NCI-H524 (cell line): ENCODE measurements at places on chromosomes 6 and 20.

DNA sequence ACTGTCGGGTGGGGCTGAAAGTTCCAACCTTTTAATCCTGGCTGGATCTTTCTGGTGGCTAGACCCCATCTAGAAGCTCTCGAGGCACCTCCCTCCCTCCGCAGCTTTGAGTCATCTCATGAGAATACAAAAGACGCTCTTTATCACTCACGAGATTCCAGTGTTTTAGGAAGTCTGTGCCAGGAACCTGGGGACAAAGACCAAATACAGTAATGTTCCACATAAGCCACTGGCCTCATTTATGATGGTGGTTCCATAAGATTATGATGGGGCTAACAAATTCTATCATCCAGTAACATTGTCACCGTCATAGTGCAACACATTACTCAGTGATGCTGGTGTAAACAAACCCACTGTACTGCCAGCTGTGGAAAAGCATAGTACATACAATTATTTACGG is 48.7 kb downstream of the NCOA7 start:
- DNase-seq, result no peak

DNA sequence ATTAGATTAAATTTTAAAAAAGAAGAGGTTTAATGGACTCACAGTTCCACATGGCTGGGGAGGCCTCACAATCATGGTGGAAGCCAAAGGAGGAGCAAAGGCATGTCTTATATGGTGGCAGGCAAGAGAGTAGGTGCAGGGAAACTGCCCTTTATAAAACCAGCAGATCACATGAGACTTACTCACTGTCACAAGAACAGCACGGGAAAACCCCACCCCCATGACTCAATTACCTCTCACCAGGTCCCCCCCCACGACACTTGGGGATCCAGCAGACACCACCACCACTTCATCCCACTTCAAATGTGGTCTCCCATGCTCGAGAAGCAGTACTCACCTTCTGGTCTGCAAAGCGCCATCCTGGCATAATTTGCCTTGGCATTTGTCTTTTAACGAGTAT is 24.6 kb downstream of the MTFR2 start:
- no peak for DNase-seq

- DNase-seq, result no peak
Observed at GRCh38 chr6:19434065-19434464, 403.1 kb upstream of the ID4 start.

GRCh38 chr6:20412682-20413073 is 11.0 kb downstream of the E2F3 start:
- no peak for DNase-seq

GRCh38 chr6:105215506-105215905 is 35.7 kb upstream of the POPDC3 start:
- no peak for DNase-seq

- DNase-seq, result no peak
Observed at GRCh38 chr6:126302191-126302590, 37.7 kb upstream of the CENPW start.

DNA sequence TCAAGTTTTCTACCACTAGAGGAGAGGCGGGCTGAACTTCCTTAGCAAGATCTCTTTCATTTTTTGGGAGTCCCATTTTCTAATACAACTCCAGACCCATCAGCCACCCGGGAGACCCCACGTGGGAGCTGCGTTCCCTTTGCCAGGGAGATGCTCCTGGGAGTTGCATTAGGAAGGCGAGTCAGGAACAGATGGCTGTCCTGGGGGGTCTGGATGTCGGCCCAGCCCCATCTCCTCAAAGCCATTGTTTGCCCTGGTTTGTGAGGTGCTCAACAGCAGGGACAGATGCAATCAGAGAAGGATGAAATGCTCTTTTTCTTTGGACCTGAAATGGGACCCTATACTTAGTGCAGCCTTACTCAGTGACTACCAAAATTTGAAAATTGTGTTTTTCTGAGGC is 39.4 kb downstream of the CARMIL1 start:
- no peak for DNase-seq

DNA sequence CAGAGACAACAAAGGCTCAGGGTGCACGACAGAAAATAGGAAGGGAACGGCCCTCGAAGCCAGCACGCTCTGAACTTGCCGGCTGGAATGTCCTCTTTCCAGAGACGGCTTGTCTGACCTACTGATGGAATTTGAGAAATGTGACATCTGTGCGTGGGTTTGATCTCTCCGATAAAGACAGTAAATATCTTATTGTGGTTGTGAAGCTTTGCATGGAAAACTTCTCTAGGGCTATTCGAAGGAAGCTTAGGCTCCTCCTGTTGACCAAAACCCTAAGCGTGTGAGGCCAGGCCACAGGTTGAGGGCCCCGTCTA is 247.3 kb downstream of the ZNF217 start:
- no peak for DNase-seq

GRCh38 chr6:3943331-3943765 is 94.2 kb downstream of the FAM50B start:
- DNase-seq, result no peak

GRCh38 chr6:149169761-149170511 is 147.6 kb upstream of the TAB2 start:
- DNase-seq, result no peak

DNA sequence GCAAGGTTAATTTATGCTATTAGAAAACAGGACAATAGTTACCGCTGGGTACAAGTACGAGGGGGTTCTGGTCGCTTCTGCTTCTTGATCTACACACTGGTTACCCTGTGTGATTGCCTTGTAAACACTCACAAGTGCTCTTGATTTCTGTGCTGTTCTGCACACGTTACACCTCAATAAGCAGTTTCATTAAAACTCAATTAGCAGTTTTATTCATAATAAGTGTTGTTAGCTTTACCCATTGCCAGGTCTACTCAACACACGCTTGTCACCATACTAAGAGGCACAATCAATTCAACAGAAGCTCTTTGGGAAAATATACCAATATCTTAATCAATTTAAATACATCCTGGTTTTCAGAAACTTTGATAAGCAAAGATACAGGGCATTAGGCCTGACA is 20.4 kb downstream of the BMP7 start:
- DNase-seq, result no peak

GRCh38 chr20:38725148-38725901 is 1.0 kb downstream of the SLC32A1 start:
- peak; percentile 44 for DNase-seq

DNA sequence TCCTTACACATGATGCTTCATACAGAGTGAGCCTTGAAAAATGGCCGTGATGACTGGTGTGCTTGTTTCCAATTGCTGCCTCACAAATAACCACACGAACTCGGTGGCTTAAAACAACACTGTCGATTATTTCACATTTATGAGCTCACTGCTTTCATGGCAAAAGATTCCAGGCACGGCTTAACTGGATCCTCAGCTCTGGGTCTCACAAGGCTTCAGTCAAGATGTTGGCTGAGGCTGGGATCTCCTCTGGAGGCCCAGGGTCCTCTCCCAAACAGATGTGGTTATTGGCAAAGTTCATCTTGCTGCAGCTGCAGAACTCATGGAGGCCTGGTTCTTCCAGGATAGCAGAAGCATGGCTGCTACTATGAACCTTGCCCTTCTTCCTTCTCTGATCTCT is 144.6 kb downstream of the TFAP2C start:
- no peak for DNase-seq

DNA sequence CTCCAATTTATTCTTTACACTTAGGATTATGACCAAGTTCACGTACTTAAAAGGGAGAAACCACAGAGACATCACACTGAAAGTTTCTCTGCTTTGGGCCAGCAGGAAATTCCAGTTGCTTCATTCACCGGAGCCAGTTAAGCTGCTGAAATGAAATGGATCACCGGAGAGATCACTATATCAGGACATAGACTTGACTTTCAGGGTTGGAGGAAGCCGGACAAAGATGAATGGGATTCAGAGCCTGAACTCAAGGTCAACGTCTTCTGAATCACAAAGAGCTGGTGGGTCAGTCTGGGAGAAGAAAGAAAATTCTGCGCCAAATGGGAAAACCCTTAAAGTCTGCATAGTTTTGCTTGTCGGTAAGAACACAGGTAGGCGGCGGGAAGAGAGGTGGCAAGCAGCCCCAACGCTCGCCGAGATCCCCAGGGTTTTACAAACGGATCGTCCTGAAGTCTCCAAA is 81.9 kb upstream of the CCDC28A start:
- DNase-seq, result no peak

DNA sequence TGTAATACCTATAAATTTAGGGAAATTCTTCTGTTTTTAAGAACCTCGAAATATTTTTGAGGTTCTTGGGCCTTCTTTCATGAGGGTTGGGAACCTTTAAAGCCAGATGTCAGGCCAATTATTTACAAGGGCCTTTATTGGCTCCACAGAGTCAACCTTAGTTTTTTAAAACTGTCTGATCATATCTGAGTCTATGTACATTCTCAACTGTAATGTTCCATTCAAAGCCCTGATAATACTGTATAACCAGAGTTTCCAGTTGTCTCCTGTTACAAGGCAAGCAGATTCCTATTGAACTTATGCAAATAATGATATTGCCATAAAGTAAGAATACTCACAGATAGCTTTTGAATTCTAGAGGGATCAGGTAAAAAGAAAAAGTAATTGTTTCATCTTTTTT is 545.5 kb downstream of the EPM2A start:
- DNase-seq, result no peak

- no peak for DNase-seq
Observed at GRCh38 chr6:52496631-52497030, 76.5 kb downstream of the EFHC1 start.

GRCh38 chr6:159720708-159721107 is 6.6 kb upstream of the WTAP start:
- peak; percentile 60 for DNase-seq

DNA sequence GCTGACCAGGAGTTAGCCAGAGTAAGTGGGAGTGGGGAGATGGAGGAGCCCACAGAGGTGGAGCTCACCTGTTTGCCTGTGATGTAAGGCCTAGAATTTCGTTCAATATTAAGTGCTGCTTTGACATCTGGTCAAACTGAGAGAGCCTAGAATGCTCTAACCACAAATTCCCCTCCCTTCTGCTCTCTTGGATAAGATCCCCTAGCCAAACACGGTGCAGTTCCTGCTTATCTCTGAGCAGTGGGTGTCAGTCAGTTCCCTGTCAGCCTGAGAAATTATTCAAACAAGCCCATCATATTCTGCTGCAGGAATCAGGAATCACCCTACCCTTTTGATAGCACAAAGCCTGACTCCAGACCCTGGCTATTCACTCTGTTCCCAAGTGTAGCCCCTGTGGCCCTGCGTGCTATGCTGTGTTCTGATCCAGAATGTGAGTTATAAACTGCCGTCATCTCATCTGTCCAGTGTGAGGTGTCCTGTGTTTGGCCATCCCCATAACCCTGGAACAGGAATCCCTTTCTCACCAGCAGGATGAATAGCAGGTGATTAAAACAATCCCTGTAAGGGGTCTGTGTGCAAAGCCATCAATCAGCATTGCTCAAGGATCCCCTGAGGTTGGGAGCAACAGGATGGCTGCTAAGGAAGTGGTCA is 31.8 kb upstream of the ZNF133 start:
- DNase-seq, result no peak

- DNase-seq, result peak; percentile 31
Observed at GRCh38 chr6:13953061-13953705, 28.4 kb downstream of the RNF182 start.

DNA sequence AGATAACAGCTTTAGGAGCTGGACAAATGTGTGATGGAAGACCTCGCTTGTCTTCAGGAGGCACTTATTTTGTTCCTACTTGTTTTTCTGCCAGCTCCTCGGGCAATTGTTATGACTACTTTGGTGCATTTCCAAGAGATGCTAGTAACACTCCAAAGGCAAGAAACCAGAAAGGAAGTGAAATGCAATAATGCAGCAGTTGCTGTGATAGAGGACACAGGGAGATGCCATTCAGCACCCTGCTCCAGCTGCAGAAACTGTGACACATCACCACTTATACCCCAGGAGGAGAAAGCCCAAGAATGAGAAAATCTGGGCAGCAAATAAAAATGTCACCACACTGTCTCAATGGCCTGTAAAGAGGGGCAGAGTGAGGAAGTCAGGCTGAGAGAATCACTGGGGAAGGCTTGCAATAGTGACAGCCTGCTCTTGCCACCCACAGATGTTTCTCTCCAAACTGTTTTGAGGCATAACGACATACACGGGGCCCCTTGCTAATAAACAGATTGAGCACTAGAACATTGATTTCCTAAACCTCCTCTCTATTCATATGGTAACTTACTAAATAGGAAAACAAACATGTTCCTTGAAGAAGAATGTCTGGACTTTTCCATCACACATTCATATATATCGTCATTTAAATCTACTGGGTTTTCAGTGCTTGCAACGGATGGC is 231.0 kb upstream of the PRND start:
- no peak for DNase-seq

- DNase-seq, result no peak
Observed at GRCh38 chr20:6114696-6115095, 8.1 kb downstream of the FERMT1 start.

- DNase-seq, result peak; percentile 33
Observed at GRCh38 chr6:92122746-92123145, 1296.6 kb downstream of the EPHA7 start.

DNA sequence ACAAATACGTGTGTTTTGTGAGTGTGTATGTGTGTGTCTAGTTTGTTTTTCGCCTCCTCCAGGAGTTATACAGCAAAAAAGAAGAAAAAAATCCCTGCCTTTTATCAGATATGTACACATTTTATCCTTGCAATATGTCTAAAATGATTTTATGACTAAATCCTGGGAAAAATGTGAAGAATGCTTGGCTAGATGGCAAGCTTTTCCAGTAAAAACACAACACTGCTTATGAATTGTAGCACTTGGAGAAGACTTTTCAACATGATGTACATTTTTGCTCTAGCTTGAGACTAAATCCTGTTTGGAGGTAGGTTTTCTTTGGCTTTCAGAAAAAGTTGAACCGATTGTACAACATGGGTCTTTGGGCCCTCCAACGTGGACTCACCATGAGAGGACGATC is 160.2 kb downstream of the GMPR start:
- no peak for DNase-seq

DNA sequence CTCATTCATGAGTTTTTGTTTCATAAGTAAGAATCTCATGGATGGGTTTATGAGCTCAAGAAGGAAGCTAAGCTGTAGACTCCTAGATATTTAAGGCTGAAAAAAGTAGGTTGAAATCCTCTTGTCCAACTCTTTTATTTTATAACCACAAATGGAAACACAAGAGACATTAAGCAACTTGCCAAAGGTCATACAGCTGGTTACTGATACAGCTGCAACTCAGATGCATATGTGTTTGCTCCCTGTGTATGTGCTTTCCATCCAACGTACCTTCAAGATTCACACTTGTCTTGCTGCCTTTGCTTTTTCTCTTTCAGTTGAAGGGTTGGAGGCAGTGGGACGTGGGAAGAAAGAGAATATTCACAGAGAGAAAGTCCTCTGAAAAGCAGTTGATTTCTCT is 153.5 kb upstream of the STMND1 start:
- DNase-seq, result no peak

DNA sequence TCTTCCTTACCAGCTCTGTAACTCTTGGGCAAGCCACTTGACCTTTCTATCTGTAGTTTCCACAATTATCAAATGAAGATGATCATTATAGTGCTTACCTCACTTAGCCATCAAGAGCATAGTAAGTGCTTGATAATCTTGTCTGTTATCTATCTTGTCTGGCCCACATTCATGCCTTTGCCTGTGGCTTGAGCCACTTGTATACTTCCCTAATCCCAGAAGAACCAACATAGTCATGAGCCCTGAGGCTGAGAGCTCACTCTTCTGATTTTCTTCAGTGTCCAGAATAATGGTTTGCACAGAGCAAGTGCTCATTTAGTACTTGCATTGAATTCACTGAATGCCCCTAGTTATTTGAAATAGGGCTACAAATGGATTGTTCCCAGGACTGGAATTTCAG is 108.2 kb downstream of the SASH1 start:
- DNase-seq, result no peak
